Activated CD8-positive, alpha-beta memory T cell treated with anti-CD3 and anti-CD28 coated beads, Interleukin-2, amount 10 ng/mL, durations not matched to agents 7 days and 5 days (primary cell): ENCODE measurements at places on chromosomes 1 and 21. TPM values are rescaled to one million over a fixed set of nuclear protein-coding genes. Genes with fewer than 3 reads are reported as not detected.

NID1 gene
- total RNA-seq = 0.38 TPM

EDARADD gene
- 11.8 TPM for total RNA-seq

LRRC38 gene
- total RNA-seq = not detected

SPRR1B gene
- total RNA-seq = not detected

KLF17 gene
- total RNA-seq = not detected

S100B gene
- total RNA-seq = 1.5 TPM

SYT14 gene
- total RNA-seq = not detected

MAP1LC3C gene
- not detected for total RNA-seq

LCE1A gene
- not detected for total RNA-seq

NVL gene
- 53.6 TPM for total RNA-seq

GRCh38 chr21:29496337-29496736, 197.6 kb downstream of the BACH1 start:
- DNase-seq = no peak
- no peaks in the 10 kb centered on the region for H3K27me3 ChIP-seq
- H3K27ac ChIP-seq = no peak overlapping the region
- no peak overlapping the region for H3K4me3 ChIP-seq
- H3K4me1 ChIP-seq = no peaks in the 10 kb centered on the region
- H3K36me3 ChIP-seq = no peaks in the 10 kb centered on the region

GRCh38 chr1:106814418-106814817, 242.1 kb upstream of the PRMT6 start:
- no peaks in the 10 kb centered on the region for H3K36me3 ChIP-seq
- DNase-seq = no peak
- no peaks in the 10 kb centered on the region for H3K4me1 ChIP-seq

GRCh38 chr1:227396539-227397353, 78.5 kb upstream of the CDC42BPA start:
- H3K36me3 ChIP-seq = peaks cover 1% of the 10 kb centered on the region
- no peak overlapping the region for H3K27ac ChIP-seq
- H3K27me3 ChIP-seq = no peaks in the 10 kb centered on the region
- peaks cover 2% of the 10 kb centered on the region for H3K4me1 ChIP-seq
- no peak for DNase-seq

DNA sequence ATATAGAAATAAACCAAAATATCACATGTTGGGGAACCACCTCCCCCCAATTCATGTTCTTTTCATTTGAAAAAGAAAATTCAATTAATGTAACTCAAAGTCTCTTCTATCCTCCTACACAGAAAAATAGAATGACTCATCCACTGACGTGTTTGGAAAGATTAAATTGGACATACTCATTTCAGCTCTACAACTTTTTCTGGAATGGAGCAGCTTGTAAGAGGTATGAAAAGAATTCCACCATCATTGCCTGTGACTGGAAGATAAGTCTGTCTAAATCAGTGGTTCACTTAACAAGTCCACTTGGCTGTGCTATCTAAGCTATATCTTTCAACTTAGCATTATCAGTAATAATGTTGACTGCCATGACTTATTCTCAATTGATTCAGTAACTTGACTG, 702.3 kb downstream of the BRINP3 start:
- no peaks in the 10 kb centered on the region for H3K36me3 ChIP-seq
- no peak overlapping the region for H3K27ac ChIP-seq
- H3K4me1 ChIP-seq = no peaks in the 10 kb centered on the region
- no peak overlapping the region for H3K4me3 ChIP-seq

DNA sequence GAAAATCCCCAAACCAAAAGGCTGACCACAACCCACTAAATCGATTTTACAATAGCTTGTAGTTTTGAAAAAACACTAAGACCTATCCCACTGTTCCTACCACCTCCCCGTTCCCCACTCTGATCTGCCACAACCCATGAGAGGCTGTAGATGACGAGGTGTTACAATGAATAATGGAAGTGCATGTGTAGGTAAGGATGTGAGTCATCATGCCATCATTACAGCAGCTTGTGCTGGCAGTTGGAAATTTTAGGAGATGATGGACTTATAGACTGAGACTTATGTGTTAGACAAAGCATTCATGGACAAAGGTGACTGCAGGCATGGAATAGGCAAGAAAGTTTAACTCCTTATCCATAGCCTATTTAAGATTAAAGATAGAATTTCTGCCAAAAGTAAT, 184.7 kb upstream of the CACYBP start:
- H3K27ac ChIP-seq = no peak overlapping the region
- DNase-seq = peak; percentile 48
- peaks cover 23% of the 10 kb centered on the region for H3K4me1 ChIP-seq

- H3K27me3 ChIP-seq = peaks cover 10% of the 10 kb centered on the region
- no peak overlapping the region for H3K4me3 ChIP-seq
- no peak for DNase-seq
- H3K27ac ChIP-seq = no peak overlapping the region
These were observed 111.9 kb downstream of the CACHD1 start for GRCh38 chr1:64581843-64582185.

DNA sequence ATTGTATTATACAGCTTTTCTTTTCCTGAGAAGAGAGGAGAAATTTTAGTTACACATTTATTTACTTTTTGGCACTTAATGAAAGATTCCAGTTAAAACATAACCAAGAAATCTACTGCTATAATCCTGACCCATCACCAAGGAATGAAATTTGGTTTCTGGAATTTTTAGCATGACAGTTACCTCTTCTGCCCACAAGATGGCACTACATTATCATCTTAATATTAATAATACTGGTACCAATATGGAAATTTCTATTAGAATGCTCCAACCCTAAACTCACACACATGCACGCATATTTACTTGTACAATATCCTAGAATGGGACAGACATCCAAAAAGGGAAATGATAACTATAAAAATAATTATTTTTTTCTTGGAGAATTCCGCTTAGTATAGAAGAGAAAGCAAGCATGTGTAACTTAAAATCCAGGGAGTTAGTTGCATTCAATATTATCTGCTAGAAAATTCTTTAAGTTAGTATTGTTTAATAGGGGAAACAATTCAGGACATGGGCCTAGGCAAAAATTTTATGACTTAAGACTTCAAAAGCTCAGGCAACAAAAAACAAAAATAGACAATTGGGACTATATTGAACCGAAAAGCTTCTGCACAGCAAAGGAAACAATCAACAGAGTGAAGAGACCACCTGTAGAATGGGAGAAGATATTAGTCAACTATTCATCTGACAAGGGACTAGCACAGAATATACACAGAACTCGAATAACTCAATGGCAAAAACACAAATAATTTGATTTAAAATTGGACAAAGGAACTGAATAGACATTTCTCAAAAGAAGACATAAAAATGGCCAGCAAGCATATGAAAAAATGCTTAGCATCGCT, 37.4 kb downstream of the MAP3K21 start:
- no peak for DNase-seq
- H3K27me3 ChIP-seq = no peaks in the 10 kb centered on the region
- H3K4me3 ChIP-seq = no peak overlapping the region

DNA sequence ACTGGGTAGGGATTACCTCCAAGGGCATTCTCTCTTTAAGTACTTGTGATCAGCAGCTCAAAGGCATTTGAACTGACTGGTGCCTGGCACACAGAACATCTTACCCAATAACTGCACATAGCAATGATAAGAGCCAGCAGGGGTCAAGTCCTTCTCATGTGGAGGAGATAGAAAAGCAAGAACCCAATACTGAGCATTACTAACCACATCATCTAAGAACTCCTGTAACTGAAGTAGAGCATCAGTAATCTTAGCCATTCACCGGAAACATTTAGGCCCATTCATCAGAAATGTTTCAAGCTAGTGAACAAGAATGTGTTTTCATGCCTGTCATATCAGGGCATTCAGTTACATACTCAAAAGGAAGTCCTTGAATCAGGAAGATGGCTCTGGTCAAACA, 33.6 kb upstream of the THEM4 start:
- no peaks in the 10 kb centered on the region for H3K36me3 ChIP-seq
- peaks cover 34% of the 10 kb centered on the region for H3K4me1 ChIP-seq
- no peaks in the 10 kb centered on the region for H3K27me3 ChIP-seq
- no peak overlapping the region for H3K4me3 ChIP-seq
- H3K27ac ChIP-seq = no peak overlapping the region
- no peak for DNase-seq

- H3K4me1 ChIP-seq = no peaks in the 10 kb centered on the region
- no peak for DNase-seq
These were observed 179.5 kb downstream of the LRRC40 start for GRCh38 chr1:70025846-70026245.

DNA sequence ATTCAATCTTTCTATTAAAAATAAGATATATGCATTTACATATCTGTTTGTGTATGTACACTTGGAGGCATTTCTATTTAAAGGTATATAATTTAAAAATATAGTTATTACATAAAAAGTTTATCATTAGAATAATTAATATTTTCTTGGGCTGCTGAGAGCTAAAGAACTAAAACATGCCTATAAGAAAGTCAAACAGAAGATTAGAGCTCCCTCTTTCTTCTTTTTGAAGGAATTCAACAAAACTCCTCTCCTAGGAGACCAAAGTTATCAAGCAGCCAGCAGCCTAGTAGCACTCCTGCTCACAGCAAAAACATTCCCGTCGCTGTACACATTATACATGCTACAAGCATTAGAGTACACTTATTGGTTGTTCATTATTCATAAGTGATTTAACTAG, 216.4 kb downstream of the VAV3 start:
- DNase-seq = no peak
- no peak overlapping the region for H3K4me3 ChIP-seq
- no peak overlapping the region for H3K27ac ChIP-seq
- H3K36me3 ChIP-seq = no peaks in the 10 kb centered on the region

DNA sequence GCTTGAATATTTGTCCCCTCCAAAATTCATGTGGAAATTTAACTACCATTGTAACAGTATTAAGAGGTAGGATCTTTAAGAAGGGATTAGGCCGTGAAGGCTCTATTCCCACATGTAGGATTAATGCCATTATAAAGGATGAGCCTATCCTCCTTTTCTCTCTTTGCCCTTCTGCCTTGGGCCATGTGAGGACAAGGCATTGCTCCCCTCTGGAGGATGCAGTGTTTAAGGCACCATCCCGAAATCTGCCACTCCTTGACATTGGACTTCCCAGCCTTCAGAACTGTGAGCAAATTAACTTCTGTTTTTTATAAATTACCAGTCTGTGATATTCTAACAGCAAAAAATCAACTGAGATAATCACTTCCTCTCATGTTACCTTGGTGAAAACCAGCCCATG, 124.4 kb downstream of the TOMM20 start:
- DNase-seq = no peak
- H3K4me1 ChIP-seq = peaks cover 42% of the 10 kb centered on the region
- no peaks in the 10 kb centered on the region for H3K27me3 ChIP-seq
- no peak overlapping the region for H3K4me3 ChIP-seq
- H3K27ac ChIP-seq = no peak overlapping the region

- no peak for DNase-seq
- H3K27me3 ChIP-seq = peaks cover 62% of the 10 kb centered on the region
- no peaks in the 10 kb centered on the region for H3K4me1 ChIP-seq
- H3K4me3 ChIP-seq = no peak within 1 kb of the TSS
- no peaks in the 10 kb centered on the region for H3K36me3 ChIP-seq
These were observed at the start of gene CNTN2 for GRCh38 chr1:205042911-205043806. Gene CNTN2, plus strand, starts transcription at chr1:205043212. Its CDS starts 9,974 bp downstream, at chr1:205053186.

DNA sequence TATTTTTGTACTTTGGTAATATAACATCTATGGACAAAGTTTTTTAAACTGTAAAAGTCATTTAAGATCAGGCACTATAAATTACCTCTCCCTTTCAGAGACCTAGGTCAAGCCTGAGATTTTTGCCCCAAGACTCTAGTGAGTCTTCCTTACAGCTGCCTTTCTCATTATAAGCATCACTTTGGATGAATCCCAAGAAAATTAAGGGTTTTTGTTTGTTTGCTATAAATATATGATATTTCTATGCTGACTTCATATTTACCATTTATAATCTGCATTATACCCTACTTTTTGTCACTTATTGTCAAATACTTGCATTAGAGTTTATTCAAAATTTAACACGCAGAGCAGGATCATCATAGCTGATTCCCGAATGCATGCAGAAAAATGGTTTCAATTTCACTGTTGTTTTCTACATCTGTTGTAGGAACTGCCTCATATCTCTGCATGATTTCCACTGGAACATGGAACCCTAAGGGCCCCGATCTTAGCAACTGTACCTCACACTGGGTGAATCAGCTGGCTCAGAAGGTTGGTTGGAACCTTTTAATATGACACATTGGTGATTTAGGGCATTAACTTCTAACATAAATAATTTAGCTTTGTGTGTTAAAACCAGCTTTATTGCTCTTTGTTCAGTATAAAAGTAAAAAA, 150.0 kb downstream of the ADGRL2 start:
- H3K4me1 ChIP-seq = no peaks in the 10 kb centered on the region
- H3K4me3 ChIP-seq = no peak overlapping the region
- DNase-seq = no peak
- H3K36me3 ChIP-seq = no peaks in the 10 kb centered on the region
- no peaks in the 10 kb centered on the region for H3K27me3 ChIP-seq
- no peak overlapping the region for H3K27ac ChIP-seq

GRCh38 chr1:30908316-30908695, 252 bp downstream of the SDC3 start:
- H3K27ac ChIP-seq = no peak overlapping the region
- no peak overlapping the region for H3K4me3 ChIP-seq
- peaks cover 59% of the 10 kb centered on the region for H3K27me3 ChIP-seq
- no peaks in the 10 kb centered on the region for H3K36me3 ChIP-seq
- peaks cover 14% of the 10 kb centered on the region for H3K4me1 ChIP-seq
- DNase-seq = no peak

GRCh38 chr1:8142955-8143629, 117.0 kb upstream of the ERRFI1 start:
- H3K4me3 ChIP-seq = no peak overlapping the region
- H3K4me1 ChIP-seq = peaks cover 23% of the 10 kb centered on the region
- no peaks in the 10 kb centered on the region for H3K36me3 ChIP-seq
- peaks cover 12% of the 10 kb centered on the region for H3K27me3 ChIP-seq
- no peak overlapping the region for H3K27ac ChIP-seq

GRCh38 chr1:68516066-68516465, 19.2 kb upstream of the DEPDC1 start:
- no peaks in the 10 kb centered on the region for H3K4me1 ChIP-seq
- H3K27me3 ChIP-seq = no peaks in the 10 kb centered on the region
- no peaks in the 10 kb centered on the region for H3K36me3 ChIP-seq
- H3K4me3 ChIP-seq = no peak overlapping the region

DNA sequence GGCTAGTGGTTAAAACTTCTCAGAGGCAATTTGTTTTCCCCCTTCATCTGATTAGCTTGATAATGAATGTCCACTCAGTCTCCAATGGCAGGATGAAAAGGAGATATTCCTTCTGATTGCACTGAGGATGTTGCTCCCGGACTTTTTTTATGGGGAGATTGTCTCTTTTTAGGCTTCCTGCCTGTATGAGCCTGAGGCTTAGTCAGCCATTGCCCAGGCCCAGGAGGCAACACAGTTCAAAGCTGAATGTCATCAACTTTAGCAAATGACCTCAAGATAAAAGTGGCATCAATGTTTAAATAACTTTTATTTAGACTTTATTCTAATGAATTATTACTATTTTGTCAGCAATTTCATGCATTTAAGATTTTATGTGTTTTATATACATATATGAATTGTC, 162.9 kb upstream of the PTBP2 start:
- H3K4me1 ChIP-seq = no peaks in the 10 kb centered on the region
- H3K4me3 ChIP-seq = no peak overlapping the region
- no peak overlapping the region for H3K27ac ChIP-seq

GRCh38 chr1:91944087-91944486, 5.1 kb upstream of the BRDT start:
- no peak overlapping the region for H3K27ac ChIP-seq
- no peaks in the 10 kb centered on the region for H3K27me3 ChIP-seq
- H3K4me3 ChIP-seq = no peak overlapping the region
- peaks cover 16% of the 10 kb centered on the region for H3K4me1 ChIP-seq
- no peak for DNase-seq
